ENCODE measurements at places on chromosomes 5 and 9.
A peak's percentile ranks its signal among the peaks of the same experiment; 100 is the strongest.

DNA sequence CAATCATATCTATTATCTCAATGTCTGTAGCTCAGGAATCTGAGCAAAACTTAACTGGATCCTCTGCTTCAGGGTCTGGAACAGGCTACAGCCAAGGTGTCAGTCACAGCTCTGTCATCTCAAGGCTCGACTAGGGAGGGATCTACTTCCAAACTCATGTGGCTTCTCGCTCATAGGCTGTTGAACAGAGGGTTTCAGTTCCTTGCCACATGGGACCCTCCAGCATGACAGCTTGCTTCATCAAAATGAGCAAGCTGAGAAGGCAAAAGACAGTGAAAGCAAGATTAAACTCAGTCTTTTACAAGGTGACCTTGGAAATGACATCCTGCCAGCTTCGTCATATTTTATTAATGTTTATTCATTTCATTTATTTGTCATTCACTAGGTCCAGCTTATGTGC, 111.7 kb downstream of the GADD45G start:
- no peak for DNase-seq

DNA sequence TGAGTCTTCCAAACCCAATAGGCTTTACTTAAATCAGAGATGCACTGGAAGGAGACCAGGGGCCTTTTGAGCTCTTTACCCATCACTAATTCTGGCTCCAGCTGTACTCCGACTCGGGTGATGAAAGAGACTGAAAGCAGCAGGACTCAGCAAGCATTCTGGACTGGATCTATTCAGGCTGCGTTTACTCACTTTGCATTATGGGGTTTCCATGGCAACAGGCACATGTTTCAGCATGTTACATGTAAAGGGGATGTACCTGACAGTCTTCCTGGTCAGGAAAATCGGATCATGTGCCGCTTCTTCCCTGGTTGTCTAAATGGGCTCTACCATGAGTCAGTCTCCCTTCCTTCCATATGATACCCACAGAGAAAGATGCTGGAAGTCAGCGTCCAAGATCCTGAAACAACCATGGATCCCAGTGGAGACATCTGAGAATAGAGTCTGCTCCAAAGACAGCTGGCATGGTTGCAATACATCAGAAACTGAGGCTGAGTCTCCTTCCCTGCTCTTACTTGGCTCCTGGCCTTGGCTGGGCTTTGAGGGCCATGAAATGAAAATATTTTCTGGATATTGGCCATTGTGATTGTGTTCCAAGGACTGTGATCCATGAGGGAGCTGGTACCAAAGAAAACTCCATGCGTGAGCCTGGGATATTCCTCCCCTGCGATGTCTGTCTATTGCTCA, 102.5 kb upstream of the TNC start:
- DNase-seq = no peak

DNA sequence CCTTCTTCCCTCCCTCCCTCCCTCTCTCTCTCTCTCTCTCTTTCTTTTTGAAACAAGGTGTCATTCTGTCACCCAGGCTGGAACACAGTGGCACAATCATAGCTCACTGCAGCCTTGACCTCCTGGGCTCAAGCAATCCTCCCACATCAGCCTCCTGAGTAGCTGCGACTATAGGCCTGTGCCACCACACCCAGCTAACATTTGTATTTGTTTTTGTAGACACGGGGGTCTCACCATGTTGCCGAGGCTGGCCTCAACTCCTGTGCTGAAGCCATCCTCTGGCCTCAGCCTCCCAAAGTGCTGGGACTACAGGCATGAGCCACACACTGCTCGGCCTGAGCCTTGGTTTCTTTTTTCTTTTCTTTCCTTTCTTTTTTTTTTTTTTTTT, 45.8 kb downstream of the PLPP7 start:
- DNase-seq = no peak

- no peak for DNase-seq
Measured at GRCh38 chr9:99235926-99236634, 14.0 kb downstream of the SEC61B start.

DNA sequence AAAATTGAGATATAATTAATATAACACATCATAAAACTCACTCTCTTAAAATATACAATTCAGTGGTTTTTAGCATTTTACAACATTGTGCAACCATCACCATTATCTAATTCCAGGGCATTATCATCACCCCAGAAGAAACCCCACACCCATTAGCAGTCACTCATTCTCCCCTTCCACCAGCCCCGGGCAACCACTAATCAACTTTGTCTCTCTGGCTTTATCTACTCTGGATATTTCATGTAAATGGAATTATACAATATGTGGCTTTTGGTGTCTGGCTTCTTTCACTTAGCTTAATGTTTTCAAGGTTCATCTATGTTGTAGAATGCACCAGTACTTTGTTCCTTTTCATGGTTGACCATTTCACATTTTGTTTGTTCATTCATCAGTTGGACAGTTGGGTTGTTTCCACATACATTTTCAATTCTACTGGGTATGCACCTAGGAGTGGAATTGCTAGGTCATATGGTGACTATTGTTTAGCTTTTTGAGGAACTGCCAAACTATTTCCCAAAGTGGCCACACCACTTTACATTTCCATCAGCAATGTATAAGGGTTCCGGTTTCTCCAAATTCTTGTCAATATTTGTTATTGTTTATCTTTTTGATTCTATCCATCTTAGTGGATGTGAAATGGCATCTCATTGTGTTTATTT, 62.4 kb downstream of the MARCHF3 start:
- DNase-seq = no peak

GRCh38 chr5:96595300-96596090, 66.7 kb upstream of the CAST start:
- no peak for DNase-seq

DNA sequence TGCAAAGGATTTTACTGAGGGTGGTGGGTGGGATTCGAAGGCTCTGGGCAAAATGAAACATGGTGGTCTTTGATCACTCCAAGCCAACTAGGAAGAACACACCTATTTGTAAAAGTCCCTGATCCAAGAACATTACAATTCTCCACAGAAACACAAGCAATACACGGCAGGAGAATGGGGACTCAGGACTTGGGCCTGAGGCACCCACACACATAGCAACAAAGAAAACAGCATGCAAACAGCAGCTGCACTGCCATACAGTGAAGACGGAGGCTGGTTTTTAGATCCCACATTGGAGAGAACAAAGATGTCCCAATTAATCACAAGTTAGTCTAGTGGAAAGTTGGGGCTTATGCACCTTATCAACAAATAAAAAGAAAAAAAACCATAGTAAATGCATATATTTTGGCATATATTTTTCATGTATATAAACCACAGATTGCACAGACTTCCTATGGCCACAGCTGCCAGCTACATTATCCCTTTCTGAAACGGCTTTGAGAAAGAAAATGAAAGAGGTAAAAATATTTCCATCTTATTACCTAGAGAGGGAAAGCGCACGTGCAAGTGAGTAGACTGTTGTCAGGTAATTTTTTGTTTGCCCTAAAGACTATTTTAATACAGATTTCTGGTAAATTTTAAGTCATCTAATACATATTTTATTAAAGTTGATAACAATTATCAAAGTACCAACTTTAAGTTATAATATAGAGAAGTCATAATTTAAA, 410.9 kb downstream of the BNC2 start:
- DNase-seq = no peak

- no peak for DNase-seq
Measured at GRCh38 chr9:37100741-37101140, 19.6 kb upstream of the ZCCHC7 start.

- no peak for DNase-seq
Measured at GRCh38 chr5:610744-611730, 1.1 kb upstream of the CEP72 start.

- DNase-seq = no peak
Measured at GRCh38 chr9:33858423-33858822, 41.5 kb downstream of the UBE2R2 start.

GRCh38 chr5:132754947-132755346, 7.7 kb downstream of the CCNI2 start:
- no peak for DNase-seq

GRCh38 chr5:86570427-86571083, 47.2 kb upstream of the COX7C start:
- no peak for DNase-seq

GRCh38 chr5:136750224-136750862, 385.0 kb upstream of the TRPC7 start:
- no peak for DNase-seq

- DNase-seq = no peak
Measured at GRCh38 chr5:72499730-72500129, 7.5 kb downstream of the ZNF366 start.

DNA sequence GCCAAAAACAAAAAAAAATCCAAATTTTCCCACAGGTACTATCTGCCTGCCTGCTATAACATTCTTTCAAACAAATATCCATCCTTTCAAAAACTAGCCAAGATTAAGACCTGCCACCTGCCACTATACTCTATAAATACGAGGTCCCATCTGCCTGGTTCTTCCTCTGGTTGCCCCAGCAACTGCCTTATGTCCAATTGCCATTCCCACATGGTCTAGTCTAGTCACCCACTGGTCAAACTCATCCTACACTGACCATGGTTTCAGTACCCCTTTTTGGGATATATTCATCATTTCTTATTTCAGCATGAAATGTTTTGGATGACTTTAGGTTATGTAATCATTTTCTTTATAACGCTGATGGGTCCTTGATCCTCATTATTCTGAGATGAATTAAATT, 95.1 kb upstream of the CCNG1 start:
- DNase-seq = no peak

DNA sequence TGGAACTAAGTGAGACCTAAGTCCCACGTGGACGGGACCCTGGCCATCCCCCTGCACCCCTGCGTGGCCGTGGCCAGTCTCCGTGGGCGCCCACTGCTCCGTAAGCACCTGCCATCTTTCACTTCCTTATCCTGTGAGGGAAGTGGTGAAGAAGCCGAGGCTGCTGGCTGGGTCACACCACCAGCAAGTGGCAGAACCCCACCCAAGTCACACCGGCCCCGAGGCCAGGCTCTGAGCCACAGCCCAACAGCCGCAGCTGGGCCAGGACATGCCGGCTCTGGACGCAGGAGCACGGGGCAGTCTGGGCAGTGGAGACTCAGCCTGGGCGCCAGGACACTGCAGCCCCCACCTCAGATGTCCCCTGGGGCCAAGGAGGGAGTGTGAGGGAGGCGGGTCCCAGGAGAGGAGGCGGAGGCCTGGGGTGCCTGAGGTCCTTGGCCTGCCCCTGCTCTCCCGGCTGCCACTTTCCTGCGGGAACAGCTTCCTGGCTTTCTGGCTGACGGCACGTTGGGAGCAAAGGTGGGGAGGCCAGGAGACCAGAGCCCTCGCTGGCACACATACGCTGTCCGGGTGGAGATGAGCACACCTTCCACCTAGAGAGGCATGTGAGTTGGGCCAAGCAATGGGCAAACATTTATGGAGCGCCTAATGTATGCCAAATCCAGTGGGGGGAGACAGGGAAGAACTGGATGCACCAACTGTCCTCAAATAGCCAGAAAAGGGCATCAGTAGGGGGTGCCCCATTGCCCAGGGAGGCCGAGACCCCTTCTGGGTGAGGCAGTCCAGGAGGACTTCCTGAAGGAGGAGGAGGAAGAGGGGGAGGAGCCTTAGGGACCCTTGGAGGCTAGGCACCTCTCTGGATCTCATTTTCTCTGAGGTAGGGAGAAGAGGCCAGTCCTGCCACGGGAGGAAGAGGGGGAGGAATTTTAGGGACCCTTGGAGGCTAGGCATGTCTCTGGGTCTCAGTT, 43.9 kb upstream of the EGFL7 start:
- DNase-seq = no peak

DNA sequence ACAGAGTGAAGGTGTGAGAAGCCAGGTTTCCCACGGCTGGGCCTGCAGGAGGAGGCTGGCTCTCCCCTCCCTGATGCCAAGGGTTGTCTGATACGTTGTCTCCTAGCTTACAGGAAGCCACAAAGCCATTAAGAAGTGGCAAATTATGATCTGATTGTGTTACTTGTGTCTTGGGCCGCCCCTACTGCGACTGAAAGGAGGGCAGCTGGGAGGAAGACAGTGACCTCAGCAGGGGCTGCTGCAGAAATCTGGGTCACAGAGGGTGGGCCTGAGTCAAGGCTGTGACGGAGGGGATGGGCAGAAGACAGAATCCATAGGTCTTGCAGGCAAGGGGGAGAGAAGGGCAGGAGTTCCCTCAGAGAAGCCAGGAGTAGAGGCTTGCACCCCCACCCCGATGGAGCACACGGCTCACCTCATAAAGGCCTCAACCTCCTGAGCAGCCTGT, 145.0 kb downstream of the FSTL4 start:
- DNase-seq = no peak

DNA sequence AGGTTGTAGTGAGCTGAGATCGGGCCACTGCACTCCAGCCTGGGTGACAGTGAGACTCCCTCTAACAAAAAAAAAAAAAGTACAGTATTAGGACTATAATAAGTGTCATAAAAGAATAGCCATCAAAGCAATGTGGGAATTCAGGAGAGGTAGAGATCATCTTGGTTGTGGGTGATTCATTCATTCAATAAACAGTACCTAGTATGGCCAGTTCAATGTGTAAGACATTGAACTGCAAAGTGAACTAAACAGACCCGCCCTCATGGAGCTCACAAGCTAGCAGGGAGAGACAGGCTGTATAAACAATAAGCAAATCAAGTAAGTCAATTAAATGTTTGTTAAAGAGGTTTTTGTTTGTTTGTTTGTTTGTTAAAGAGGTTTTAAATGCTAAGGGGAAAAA, 146.1 kb upstream of the RANBP3L start:
- no peak for DNase-seq

DNA sequence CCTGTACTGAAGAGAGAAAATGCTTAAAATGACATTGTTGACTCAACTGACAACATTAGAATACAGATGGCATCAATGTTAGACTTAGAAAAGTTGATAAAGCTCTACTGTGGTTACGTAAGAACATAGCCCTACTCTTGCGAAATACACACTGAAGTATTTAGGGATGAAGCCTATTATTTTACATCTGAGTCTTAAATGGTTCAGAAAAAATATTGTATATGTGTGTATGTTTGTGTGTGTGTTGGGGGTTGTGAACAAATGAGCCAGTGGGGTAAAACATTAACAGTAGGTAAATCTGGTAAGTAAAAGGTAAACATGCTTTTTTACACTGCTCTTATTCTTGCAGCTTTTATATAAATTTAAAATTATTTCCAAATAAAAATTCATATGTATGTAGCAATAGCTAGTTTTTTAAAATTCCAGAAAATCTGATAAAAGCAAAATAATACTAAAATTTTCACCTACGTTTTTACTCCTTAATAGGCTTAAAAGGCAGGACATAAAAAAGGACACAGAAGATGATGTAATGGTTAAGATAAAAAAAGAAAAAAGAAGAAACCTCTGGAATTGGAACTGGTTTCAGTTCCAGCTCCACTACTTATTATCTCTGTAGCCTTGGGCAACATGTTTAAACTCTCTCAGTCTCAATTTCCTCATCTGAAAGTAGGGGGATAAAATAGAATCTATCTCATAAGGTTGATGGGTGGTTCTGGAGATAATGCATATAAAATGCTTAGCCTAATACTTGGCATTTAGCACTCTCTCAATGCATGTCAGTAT, 44.3 kb downstream of the GARNL3 start:
- DNase-seq = no peak

DNA sequence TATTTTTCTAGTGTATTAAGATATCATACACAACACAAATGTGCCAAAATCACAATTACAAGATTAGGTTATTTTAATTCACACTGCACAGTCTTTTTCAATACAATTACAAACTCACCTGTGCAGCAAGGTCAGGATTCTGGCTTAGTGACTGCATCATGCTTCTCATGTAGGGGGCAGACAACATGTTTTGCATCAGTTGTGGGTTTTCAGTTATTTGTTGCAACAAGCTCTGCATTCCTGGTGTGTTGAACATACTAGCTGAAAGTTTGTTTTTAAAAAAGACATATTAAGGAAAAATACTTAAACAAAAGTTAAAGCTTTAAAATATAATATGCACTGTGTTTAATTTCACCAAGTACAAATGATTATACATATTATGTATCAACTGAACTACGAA, 38.7 kb downstream of the UBQLN1 start:
- DNase-seq = no peak

GRCh38 chr5:175872287-175873087, 1.1 kb downstream of the CPLX2 start:
- peak; percentile 65 for DNase-seq

Data from SHP77 (cell line).